ENCODE measurements at places on chromosomes 16 and 17.

DNA sequence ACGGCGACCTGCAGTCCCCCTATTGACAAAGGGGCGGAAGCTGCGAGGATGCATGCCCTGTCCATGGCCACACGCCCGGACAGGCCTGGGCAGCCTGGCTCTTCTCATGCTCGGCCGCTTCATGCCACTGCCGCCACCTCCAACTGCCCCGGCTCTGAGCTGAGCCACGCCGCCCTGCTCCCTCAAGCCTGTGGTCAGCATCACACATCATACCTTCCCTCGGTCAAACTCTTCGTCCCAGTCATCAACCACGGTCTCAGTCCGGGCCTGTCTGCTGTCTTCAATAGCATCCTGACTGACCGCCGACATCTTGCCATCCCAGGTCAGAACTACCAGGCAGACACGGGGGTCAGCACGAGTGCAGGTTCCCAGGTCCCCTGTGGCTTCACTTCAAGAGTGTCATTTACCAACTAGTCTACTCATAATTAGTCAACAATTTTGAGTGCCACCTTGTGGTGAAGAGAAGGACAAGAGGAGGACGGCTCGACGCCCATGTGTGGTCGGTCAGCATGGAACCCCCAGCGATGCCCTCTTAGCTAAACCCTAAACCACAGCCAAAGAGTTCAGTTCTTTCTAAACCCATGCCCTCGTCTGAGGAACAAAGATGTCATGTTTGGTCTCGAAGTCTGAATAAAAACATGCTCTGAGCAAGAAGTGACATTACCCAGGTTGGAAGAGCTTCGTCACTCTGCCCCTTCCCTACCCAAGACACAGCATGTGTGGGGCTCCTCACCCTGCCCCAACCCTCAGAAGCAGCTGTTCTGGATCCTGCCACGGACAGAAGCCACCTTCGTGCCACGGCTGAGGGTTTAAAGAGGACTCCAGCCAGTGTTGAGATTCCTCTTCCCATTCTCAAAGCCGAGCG is 16.9 kb upstream of the CYTH1 start:
- no peak for DNase-seq

GRCh38 chr17:40663252-40663651 is 1.7 kb downstream of the KRT222 start:
- no peak for DNase-seq

DNA sequence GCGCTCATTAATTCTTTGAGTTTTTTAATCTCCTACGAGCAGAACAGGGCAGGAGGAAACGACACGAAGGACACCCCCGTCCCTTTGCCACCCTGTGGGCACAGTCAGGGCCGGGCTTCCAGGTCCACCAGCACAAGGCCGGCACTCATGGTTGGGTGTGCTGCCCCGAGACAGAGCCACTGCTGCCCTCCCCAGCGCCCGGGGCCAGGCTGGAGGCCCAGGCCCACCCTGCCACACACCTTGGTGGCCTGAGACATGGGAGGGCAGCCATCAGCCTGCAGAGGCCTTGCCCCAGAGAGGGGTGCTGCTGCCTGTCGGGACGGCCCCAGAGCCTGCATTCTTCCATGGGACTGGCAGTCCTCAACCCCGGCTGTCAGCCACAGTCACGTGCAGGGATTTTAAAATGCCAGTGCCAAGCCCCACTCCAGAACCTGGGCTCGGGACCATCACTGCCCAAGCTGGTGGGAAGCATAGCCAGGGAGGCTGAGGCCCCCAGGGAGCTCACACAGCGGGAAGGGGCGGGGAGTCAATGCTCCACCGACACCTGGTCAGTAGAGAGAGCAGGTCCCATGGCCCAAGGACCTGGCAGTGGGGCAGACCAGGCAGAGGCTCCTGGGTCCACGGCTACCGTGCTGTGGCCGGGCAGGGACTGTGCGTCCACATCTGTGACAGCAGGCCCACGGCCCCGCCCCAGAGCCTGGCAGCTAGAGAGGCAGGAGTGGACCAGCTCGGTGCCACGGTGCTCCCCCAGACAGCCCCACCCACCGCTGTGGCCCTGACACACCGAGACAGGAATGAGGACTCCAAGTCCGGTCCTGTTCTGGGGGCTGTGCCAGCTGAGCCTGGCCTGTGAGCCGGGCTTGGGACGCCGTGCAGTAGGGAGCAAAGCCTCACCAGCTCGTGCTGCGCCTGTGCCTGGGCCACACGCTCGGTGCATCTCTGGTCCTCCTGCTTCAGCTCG is 27.5 kb downstream of the CEP131 start:
- DNase-seq: no peak

GRCh38 chr16:1572673-1573072 is 39.2 kb downstream of the IFT140 start:
- DNase-seq: no peak

DNA sequence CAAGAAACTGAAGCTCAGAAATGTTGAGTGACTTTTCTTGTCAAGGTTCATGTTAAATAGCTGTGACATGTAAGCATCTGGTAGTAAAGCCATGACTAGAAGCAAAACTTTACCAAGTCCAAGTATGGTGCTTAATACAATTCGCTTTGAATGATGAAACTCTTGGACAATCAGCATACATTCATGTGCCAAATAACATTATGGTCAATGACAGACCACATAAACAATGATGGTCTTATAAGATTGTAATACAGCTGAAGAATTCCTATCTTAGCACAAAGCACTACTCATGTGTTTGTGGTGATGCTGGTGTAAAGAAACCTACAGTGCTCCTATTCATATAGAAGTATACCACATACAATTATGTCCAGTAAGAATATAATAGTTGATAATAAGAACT is 97.1 kb upstream of the RPRML start:
- DNase-seq: no peak

GRCh38 chr17:45003877-45004276 is 35.8 kb upstream of the C1QL1 start:
- DNase-seq: no peak

GRCh38 chr16:63289834-63290460 is 1253.7 kb upstream of the CDH8 start:
- no peak for DNase-seq

- peak; percentile 71 for DNase-seq
Observed at GRCh38 chr16:3074860-3075522, 9.6 kb downstream of the IL32 start.

DNA sequence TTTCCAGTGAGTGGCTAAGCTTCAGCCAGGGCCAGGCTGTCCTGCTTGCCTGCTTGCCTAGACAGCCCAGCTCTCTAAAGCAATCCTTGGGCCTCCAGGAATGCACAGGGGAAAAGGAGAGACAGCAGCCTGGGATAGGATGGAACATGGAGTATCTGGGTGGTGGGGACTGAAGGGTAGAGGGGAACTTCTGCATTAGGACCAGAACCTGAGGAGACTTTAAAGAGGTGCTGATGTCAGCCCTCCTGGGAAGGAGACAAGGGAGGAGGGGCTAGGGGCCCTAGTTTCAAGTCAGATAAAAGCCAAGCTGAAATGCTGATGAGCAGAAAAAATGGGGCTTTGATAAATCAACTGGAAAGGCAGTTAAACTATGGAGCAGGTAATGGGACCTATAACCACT is 1.8 kb downstream of the HOXB7 start:
- DNase-seq: no peak

GRCh38 chr16:276426-277077 is 808 bp upstream of the RGS11 start:
- DNase-seq: no peak

DNA sequence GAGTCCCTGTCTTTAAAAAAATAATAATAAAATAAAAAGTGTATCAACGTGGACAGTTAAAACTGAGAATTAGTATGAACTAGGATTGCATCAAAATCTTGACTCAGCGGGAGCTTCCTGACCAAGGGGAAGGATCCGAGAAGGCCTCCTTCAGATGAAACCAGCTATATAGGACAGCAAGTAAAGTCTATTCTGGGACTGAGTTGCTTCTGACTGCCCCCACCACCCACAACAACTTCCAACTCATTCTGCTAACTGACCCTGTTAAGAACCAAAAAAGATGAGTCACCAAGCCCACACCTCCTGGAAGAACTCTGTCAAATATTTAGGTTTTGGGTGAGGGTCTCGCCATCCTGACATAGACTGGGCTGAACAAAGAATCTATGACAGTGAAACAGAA is 24.9 kb downstream of the MPP3 start:
- no peak for DNase-seq

DNA sequence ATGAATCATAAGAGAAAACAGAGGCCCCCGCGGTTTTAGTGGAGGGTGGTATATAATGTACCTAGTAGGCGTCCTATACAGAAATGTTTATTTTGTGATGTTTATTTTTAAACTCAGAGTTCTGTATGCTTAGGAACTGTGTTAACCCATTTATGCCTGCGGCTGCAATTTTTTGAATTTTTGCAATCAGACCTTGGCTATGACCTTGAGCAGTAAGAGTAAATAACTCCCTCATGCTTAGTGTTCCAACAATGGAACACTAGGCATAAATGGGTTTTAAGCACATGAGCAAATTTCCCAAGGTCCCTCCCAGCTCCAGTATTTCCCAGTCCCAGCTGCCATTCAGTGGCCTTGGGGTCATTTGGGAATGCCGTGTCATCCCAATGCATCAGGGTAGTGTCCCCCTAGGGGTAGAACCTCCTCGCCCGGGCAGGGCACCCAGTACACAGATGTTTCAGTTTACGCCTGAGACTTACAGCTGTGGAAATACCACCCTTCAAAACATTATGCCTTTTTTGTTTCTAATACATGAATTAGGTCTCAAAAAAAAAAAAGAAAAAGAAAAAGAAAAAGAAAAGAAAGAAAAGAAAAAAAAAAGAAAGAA is 605.8 kb upstream of the CDH11 start:
- DNase-seq: no peak

GRCh38 chr16:1601489-1601888 is 10.4 kb downstream of the IFT140 start:
- no peak for DNase-seq

- no peak for DNase-seq
Observed at GRCh38 chr17:77729587-77729986, 228.9 kb upstream of the TNRC6C start.

DNA sequence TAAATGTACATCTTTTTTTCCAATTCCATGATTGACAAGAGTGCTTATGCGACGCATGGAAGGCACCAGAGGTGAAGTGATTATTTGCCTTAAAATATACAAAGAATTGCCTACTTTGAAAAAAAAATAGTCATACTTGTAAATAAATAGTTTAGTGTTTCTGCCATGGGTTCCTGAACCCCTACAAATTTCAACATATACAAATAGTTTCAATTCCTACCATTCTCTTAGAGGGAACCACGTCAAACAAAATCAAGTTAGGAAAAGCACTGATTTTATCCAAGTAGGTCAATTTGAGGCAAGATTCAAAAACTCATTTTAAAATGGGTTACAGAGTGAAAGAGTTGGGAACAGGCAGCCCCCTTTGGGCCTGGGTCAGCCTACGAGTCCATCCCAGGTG is 11.7 kb downstream of the CMTM3 start:
- no peak for DNase-seq

DNA sequence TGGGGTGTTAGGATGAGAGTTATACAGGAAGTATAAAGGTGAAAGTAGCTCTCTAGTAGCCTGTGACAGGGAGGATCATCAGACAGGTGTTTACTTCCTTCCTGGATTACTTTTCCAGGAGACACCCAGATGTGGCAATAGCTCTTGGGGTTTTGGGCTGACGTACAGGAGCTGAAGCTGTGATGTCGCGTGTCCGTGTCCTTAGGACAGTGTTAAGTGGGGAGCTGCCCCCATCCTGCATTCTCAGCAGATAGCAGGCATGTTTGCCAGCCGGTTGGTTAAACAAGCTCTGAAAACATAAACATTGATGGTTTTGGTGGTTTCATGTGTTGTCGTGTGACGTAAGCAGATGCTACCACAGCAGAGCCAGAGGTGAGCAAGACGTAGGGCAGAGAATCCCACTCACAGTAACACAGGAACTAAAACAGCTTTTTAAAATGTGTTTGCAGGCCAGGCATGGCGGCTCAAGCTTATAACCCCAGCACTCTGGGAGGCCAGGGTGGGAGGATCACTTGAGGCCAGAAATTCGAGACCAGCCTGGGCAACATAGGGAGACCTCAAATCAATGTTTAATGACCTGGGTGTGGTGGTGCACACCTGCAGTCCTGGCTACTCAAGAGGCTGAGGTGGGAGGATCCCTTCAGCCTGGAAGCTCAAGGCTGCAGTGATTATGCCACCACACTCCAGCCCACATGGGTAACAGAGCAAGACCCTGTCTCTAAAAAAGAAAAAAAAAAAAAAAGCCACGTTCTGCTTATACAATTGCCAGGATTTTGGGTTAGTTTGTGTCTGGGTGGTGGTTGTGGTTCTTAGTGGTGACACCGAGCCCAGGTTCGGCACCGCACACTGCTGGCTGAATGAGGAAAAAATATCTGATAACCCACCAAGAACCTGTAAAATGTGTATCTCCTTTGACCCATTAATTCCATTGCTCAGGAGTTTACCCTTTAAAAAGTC is 18.2 kb upstream of the IL17C start:
- DNase-seq: peak; percentile 42

GRCh38 chr17:28643983-28644786 is 773 bp downstream of the BLTP2 start:
- peak; percentile 12 for DNase-seq

DNA sequence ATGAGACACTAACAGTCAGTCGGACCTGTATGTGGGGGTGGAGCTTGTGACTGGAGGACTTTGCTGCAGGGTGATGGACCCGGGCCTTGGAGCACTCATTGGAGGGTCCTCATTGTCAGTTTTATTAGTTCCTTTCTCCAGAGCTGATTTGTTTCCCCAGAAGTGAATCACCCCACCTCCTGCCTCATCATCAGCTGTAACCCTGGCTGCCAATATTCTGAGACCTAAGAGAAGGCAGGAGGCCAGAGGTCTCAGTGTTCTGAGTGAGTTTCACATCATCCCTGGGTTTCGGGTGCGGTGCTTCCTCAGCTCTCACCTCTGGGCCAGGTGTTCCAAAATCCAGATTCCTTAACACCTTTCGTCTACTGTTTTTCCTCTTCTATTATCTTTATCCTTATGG is 49.9 kb upstream of the KIFC3 start:
- DNase-seq: no peak

DNA sequence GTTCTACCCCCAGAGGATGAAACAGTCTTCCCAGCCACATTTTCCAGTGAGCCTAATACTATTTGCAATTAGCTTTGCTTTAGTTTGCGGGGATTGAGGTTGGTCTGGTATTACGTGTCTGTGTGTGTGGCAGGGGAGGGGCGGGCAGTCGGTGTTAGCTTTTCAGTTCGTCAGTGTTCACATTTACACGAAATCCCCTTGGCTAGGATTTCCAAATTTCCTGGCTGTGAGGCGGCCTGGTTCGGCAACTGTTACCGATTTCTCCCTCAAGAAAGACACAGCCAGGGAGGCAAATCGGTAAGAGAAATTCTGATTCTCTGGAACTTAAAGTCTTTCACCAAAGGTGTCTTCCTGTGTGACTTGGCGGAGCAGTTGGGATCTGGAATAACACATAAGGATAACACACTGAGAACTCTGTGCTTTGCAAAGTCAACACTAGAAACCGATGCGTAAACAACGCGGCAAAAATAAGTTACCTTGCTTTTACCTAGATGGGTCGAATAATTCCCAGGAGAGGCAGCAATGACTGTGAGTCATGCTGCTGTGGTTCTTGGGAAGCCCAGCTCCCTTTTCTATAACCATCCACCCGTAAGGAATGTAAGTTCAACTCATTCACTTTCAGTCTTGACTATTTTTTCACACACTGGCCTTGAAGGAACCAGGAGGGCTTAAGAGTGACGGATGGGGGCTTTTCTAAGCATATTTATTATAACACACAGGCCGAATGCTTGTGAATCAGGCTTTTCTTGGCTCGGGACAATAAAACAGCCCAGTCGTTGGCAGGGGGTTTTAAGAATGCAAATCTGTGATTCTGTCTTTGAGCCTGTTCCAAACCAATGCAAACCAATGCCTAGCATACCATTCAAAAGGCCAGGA is 24.2 kb downstream of the GPRC5B start:
- no peak for DNase-seq

GRCh38 chr17:29433541-29433940 is 43.4 kb downstream of the TAOK1 start:
- DNase-seq: no peak
